ENCODE measurements at places on chromosomes 3 and 15.

- DNase-seq = no peak
- H3K27ac ChIP-seq = no peak overlapping the region
- H3K36me3 ChIP-seq = no peaks in the 10 kb centered on the region
These were observed 386.9 kb upstream of the CNTN3 start for GRCh38 chr3:75001330-75001729.

GRCh38 chr15:70067011-70067410, 30.7 kb downstream of the TLE3 start:
- no peaks in the 10 kb centered on the region for H3K4me1 ChIP-seq
- peaks cover 11% of the 10 kb centered on the region for H3K36me3 ChIP-seq
- H3K4me3 ChIP-seq = no peak overlapping the region
- no peak overlapping the region for H3K27ac ChIP-seq
- H3K27me3 ChIP-seq = no peaks in the 10 kb centered on the region

DNA sequence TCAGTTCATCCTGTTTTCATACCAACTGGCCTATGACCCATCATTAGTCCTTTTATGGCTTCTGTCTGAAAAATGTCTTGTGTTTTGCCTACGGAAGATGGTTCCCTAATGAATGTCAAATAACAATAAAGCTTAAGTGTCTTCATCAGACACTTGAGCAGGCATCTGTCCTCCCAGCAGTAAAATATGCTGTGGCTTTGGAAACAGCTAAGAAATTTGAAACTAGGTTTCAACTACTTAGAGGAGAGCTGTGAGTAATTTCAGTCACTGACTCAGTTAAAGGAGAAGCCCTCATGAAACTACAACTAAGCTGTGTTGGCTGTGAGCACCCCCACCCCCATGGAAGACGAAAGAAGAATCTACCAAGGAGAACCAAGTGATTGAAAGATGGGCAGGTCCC, 409.4 kb upstream of the PPP2R3A start:
- H3K4me3 ChIP-seq = no peak overlapping the region
- H3K36me3 ChIP-seq = no peaks in the 10 kb centered on the region

- no peak for DNase-seq
- H3K27ac ChIP-seq = no peak overlapping the region
- H3K4me1 ChIP-seq = no peaks in the 10 kb centered on the region
- no peaks in the 10 kb centered on the region for H3K36me3 ChIP-seq
These were observed 141.9 kb downstream of the CHDH start for GRCh38 chr3:53704363-53704725.

- DNase-seq = no peak
- no peak overlapping the region for H3K4me3 ChIP-seq
- H3K27me3 ChIP-seq = no peaks in the 10 kb centered on the region
- H3K36me3 ChIP-seq = no peaks in the 10 kb centered on the region
- H3K4me1 ChIP-seq = no peaks in the 10 kb centered on the region
- no peak overlapping the region for H3K27ac ChIP-seq
These were observed 78.4 kb downstream of the MME start for GRCh38 chr3:155158346-155159037.

DNA sequence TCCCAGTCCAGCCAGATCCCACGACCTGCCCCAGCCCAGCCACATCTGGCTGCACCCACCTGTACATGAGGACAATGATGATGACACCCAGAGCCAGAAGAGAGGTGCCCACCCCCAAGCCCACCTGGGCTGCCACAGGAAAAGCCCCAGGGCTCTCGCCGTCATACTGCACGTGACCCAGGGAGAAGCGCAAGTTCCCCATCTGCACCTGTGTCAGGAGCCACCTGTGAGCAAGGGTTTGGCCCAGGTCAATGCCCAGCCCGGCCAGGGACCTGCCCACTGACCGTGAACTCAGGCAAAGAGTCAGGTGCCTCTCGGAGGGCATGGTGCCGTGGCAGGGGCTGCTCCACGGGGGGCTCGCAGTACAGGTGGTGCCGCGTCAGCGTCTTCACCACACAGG, 16.3 kb downstream of the PLXNB1 start:
- no peaks in the 10 kb centered on the region for H3K36me3 ChIP-seq
- no peak overlapping the region for H3K27ac ChIP-seq
- H3K27me3 ChIP-seq = no peaks in the 10 kb centered on the region
- no peaks in the 10 kb centered on the region for H3K4me1 ChIP-seq

DNA sequence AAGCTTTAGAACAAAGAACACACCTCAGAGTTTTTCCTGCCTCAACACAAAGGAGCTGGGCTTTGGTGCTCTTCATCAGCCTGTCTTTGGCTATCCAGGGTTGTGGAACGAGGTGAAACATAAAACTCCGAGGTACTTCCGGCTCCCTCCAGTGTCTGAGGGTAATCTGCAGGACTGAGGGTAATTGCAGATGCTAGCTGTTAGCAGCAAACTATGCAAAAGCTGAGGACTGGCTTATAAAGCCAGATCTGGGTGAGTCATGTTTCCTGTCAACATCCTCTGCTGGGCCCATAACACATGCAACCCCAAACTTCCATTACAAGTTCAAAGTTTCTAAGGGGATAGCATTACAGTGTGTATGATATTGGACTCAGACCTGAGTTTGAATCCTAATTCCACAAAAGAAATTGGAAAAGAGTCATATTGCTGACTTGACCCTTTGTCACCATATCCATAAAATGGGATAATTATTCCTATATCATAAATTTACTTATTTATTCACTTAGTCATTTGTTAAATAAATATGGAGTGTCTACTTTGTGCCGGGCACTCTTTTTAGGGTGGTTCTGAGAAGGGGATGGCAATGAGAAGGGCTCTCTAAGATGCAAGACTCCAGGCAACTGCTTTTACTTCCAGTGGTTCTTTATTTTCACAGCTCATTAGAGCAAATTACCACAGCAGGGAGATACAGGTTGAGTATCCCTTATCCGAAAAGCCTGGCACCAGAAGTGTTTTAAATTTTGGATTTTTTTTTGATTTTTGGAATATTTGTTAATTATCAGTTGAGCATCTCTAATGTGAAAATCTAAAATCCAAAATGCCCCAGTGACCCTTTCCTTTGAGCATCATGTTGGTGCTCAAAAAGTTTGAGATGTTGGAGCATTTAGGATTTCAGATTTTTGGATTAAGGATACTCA, 9.5 kb upstream of the TRIM69 start:
- H3K27ac ChIP-seq = peak overlapping the region; percentile 91
- H3K36me3 ChIP-seq = no peaks in the 10 kb centered on the region
- no peaks in the 10 kb centered on the region for H3K27me3 ChIP-seq
- peaks cover 35% of the 10 kb centered on the region for H3K4me1 ChIP-seq
- DNase-seq = peak; percentile 78

- H3K4me1 ChIP-seq = peaks cover 25% of the 10 kb centered on the region
- H3K27ac ChIP-seq = no peak overlapping the region
- H3K36me3 ChIP-seq = peaks cover 26% of the 10 kb centered on the region
- no peak overlapping the region for H3K4me3 ChIP-seq
- no peaks in the 10 kb centered on the region for H3K27me3 ChIP-seq
- DNase-seq = no peak
These were observed 1.5 kb upstream of the RPLP1 start for GRCh38 chr15:69450968-69451695.

DNA sequence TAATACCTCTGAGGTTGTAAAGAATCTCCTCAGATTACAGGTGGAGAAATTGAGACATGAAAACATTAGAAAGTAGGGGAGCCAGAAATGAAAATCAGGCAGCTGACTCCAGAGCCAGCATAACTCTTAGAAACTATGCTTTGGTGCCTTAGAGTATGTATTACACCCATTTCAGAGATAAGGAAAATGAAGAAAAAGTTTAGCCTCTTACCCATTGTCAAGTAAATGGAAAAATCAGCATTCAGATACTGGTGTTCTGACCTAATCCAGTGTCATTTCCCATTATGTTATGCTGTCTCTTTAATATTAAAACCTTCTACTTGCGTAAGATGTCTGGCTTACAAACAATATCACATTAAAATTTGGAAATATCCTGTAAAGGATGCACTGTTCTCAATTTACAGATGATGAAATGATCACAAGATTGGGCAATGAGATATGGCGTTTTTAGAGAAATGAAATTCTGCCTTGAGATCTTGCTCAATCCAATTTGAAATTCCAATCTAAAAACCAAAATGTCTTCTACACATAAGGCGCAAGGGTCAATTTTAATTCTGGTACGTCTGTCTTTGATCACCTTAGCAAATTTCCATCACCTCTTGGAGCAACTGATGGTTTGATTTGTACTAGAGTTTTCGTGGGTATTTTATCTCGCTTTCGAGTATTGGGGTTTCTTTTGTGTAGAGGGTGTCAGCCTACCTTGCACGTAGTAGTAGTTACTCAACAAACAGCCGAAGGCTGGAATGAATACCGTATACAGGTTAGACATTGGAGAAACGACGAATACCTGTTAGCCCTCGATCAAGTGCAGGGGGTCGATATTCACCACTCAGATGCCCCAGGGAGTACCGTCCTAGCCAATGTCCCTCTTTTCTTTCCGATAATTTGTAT, 902 bp upstream of the ZCWPW2 start:
- no peaks in the 10 kb centered on the region for H3K36me3 ChIP-seq
- H3K4me1 ChIP-seq = peaks cover 34% of the 10 kb centered on the region
- H3K27ac ChIP-seq = peak overlapping the region; percentile 96
- peak overlapping the region; percentile 87 for H3K4me3 ChIP-seq
- peak; percentile 60 for DNase-seq
- no peaks in the 10 kb centered on the region for H3K27me3 ChIP-seq

- H3K4me3 ChIP-seq = peak overlapping the region; percentile 24
- peaks cover 94% of the 10 kb centered on the region for H3K4me1 ChIP-seq
- peak overlapping the region; percentile 100 for H3K27ac ChIP-seq
- peak; percentile 94 for DNase-seq
- H3K27me3 ChIP-seq = no peaks in the 10 kb centered on the region
These were observed 22.1 kb downstream of the AMOTL2 start for GRCh38 chr3:134352031-134352671.

- no peak overlapping the region for H3K27ac ChIP-seq
- H3K36me3 ChIP-seq = no peaks in the 10 kb centered on the region
- no peaks in the 10 kb centered on the region for H3K4me1 ChIP-seq
- H3K27me3 ChIP-seq = no peaks in the 10 kb centered on the region
- no peak overlapping the region for H3K4me3 ChIP-seq
These were observed 662.3 kb downstream of the MAGI1 start for GRCh38 chr3:65376426-65376825.

Measured in PC-9 (cell line).